ENCODE measurements at places on chromosomes 1 and 21.

DNA sequence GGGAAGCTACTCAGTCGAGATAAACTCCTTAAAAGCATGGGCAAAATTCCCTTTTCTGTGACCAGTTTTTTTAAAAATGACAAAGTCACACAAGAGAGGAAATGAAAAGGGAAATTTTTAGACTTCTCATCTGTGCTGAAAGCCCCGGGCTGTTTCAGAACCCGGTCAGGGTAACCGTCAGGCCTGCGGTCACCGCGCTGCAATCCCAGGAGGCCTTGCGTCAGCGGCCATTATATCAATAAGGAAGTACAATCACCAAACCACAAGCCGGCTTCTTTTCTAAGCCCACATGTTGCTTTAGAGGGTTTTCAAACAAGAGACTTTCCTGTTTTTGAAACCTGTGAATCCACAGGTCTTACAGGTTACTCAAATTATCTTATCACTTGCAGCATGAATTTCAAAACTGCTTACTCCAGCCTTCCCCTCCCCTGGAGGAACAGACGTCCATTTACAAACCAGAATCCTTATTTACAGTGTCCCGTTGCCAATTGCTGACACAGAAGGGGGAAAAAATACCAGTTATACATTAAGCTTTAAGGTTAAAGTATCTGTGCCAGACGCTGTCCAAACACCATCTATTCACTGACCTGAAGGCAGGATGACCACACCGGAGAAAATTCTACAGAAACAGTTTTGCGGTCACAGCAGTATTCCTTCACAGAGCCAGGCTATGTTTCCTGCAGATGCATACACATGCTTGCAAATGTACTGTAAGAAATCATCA, 165.3 kb downstream of the TOMM20 start:
- DNase-seq = peak; percentile 77

DNA sequence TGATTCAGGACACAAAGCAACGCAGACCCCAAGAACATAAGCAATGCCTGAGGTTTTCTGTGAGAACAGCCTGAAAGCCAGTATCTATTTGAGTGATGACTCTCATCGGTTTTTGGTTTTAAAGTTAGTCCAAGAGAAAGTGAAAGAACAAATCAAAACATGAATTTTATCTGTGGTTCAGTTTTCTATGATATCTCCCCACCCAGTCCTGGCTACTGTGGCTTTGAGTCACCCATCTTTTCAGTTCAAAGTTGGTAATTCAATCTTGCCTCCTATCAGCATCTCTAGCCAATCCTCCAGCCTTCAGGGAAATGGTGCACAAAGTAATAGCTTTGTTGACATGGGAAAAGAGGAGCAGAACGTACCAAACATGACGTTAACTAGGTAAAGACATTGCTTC, 40.5 kb upstream of the KRTAP19-8 start:
- no peak for DNase-seq

DNA sequence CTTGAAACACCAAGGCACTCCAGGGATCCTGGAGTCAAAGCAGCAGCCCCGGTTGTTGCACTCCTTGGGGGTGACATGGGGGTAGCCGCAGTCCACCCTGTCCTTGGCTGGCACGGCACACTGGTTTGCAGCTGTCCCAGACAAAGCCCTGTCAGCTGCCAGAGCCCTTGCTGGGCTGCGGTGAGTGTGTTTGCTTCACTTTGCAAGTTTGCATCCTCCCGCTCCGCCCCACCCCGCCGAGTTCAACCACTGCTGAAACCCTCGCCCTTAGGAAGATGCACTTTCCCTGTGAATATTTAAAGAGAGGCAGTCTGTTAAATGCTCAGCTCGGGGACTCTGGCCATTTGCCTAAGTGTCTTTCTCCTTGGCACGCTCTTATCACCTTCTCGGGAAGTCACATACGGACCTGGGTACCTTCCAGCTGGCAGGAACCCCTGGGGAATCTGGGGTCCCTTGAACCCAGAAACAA, 1.7 kb downstream of the TFF3 start:
- DNase-seq = peak; percentile 66

GRCh38 chr1:153774780-153775457, at the start of gene SLC27A3:
SLC27A3 (plus strand) TSS chr1:153775407; CDS start chr1:153775498, 91 bp downstream.
- peak; percentile 92 for DNase-seq

- DNase-seq = no peak
These were observed 500 bp upstream of the PEA15 start for GRCh38 chr1:160204526-160205241.

- no peak for DNase-seq
These were observed 838.2 kb upstream of the ADGRL2 start for GRCh38 chr1:80962564-80962963.

- no peak for DNase-seq
These were observed 38.7 kb upstream of the CNTN2 start for GRCh38 chr1:205004351-205004750.

GRCh38 chr1:98045211-98045766, 124.5 kb upstream of the DPYD start:
- peak; percentile 19 for DNase-seq

DNA sequence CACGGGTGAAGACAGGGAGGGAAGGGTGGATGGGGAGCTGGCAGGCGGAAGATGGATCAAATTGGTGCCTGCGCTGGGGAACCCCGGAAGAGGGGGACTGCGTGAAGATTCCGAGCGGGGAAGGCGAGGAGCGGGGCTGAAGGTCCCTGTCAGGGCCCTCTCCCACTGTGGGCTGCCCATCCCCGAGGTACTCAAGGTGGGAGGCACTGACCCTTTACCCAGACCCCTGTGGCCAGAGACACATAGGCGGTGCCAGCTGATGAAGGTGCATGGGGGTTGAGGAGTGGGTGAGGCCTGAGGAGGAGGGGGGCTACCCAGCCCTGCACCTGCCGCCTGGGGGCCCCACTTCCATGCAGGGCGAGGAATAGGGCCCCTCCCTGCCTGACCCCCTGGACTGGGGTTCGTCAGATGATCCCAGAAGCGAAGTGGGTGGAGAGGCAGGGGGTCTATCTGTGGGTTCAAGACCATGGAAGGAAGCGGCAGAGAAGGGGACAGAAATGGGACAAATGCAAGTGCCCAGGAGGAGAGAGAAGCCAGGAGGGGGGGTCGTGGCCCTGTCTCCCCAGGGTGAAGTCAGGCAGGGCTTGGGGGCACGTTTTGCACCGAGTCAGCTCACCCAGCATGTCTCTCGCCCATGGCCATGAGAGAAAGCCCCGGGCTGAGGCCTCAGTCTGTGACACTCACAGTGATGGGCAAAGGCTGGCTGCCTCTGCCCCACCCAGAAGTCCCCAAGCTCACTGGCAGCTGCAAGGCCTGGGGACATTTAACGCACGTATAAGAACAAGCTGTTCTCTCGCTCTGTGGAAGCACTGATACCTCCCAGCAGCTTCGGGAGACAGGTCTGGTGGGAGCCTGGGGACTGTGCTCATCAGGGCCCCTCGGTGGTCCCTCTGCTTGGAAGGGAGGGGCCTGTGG, 7.0 kb upstream of the MMEL1 start:
- no peak for DNase-seq

GRCh38 chr1:154478639-154479038, 23.4 kb upstream of the TDRD10 start:
- no peak for DNase-seq

DNA sequence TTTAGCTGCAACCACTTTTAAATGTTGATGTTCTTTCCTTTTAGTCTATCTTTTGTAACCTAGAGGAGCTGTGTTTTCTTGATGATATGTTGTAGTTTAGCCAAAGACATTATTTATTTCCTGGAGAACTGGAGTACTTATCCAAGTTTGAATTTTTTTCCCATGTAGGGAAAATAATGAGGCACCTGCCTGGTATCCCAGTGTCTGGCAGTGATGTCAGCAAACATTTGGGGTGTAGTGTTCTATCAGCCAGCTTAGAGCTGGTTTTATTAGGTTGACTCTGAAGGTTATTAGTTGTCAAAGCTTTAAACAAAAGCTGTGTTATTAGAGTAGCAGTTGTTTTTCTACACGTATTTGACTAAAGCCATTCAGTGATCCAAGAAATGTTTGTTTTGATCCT, 3.2 kb downstream of the CTPS1 start:
- DNase-seq = no peak

- DNase-seq = no peak
These were observed 287.8 kb downstream of the DUSP10 start for GRCh38 chr1:221454096-221454495.

DNA sequence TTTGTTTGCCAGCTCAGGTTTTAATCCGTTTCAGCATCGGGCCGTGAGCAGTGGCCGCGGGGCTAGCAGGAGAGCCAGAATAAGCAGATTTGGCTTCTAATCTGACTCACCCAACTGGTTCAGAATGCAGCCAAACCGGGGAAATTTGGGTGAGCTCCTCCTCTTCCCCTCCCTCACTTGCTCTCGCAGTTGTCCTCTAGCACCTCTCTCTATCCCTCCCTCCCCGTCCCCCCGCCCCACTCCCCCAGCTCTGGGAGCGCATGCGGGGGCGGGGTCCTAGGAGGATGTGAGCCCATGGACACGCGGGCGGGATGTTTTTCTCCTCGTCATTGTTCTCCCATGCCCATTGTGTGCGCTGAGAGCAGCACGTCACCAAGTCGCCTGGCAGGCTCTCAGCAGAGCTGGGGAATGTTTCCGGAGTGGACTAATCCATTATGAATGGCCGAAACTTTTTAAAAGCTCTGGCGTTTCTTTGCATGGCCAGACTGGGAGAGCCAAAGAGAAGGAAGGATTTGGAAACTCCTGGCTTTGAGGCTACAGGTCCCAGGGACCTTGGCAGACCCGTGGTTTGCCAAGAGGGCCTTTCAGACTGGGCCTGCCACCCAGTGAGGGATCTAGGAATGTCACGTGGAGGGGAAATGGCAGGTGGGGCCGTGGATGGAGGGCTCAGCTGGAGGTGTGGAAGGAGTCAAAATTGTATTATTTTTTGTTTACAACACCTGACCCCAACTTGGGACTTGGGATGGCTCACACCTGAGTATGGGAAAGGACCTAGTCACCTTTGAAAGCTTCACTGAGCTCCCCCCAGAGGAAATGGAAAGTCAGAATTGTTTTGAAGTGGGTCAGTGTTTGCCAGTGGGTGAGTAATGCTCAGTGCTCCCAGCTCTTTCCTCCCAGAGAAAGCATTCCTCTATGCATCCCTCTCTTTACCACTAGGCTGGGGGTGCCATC, 39.2 kb downstream of the CDK18 start:
- peak; percentile 88 for DNase-seq

GRCh38 chr1:58649555-58649954, 50.3 kb downstream of the MYSM1 start:
- no peak for DNase-seq

- no peak for DNase-seq
These were observed 13.7 kb downstream of the ZMYM4 start for GRCh38 chr1:35282172-35282571.

DNA sequence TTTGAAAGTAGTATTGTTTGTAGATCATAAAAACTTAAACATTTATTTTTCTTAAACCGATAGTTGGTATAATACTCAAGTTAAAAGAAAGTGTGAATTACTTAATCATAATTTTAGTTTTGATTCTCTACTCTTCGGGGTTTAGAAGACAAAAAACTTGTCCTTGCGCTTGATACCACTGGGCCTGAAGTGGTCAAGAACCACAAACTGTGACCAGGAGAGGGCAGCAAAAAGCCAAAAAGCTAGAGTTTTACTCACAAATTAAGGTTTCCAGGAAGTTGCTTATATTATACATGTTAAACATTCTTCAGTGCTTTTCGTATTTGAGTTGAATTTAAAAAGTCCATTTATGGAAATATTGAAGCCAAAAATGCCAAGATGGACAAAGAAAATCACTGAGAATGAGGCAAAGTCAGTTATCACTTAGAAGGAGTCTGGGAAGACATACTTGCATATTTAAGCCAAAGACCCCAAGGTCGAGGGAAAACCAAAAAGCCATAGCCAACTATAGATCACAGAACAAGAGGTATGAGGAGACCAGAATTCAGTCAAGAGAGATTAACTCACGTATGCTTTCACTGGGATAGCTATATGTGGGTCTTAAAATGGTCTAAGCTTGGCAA, 34.2 kb downstream of the EFCAB7 start:
- no peak for DNase-seq

DNA sequence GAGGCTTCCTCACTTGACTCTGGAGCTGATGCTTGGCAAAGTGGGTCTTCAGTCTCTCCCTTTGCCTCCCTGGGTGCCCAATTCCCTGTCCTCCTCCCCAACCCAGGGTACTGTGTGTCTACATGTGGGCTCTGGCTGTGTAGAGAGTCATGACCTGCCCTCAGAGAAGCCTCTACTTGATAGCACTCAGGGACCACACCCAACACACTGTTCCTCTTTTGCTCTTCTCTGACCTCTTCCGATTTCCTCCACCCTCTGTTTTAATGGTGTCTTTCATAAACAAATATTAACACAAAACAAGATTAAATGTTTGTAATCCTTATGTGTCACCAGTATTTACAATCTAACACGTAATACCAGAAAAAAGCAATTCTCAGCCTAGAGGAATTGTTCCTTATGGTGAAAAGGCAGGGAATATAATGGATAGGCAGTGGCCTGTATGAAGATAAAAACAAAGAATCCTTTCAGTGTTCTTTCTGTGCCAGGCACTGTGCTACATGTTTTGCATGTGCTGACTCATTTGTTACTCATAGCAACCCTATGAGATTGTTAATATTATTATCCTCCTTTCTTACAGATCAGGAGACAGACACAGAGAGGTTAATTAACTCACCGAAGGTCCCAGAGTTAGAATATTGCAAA, 58.2 kb downstream of the HSD3B1 start:
- no peak for DNase-seq

DNA sequence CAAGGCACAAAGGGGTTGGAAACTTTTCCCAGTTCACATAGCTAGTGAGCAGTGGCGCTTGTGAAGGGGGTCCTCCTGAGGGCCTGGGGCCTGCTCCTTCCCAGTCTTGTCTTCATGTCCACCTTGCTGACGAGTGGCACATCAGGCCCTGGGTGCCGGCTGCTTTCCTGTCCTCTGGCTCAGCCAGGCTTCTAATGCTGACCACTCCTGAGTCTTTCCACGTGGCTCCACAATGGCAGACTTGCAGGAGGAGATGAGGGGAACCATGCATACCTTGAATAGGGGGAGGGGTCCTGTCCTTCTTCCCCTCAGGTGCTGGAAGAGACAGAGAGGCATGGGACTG, 38.7 kb downstream of the MAPKAPK2 start:
- no peak for DNase-seq

DNA sequence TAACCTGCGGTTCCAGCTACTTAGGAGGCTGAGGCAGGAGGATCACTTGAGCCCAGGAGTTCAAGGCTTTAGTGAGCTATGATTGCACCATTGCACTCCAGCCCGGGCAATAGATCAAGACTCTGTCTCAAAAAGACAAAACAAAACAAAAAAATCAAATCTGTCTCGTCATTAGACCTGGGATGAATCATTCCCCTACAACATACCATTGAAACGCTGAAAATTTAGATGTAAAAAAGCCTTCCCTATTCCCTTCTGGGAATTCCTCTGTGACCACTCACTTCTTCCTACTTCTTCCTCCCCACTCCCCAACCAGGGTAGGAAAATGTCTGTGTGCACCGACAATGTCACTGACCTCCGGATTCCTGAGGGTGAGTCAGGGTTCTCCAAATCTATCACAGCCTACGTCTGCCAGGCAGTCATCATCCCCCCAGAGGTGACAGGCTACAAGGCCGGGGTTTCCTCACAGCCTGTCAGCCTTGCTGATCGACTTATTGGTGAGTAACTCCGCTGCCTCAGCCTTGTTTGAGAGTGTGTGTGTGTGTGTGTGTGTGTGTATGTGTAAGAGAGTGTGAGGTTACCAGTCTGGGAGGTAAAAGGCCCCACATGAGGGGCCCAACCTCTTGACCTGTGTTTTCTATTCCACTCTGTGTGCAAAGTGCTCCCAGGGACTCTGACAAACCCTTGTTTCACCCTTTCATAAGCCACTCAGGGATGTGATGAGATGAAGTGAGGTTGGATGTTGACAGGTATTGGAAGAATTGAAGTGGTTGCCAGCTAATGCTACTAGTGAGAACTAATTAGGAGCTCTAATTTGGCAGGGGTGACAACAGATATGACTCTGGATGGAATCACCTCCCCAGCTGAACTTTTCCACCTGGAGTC, 16.3 kb upstream of the SARS1 start:
- DNase-seq = no peak

- DNase-seq = no peak
These were observed 27.1 kb upstream of the C1orf105 start for GRCh38 chr1:172393354-172393753.
